Left colon (tissue), 2 donors: ENCODE measurements at places on chromosomes 5 and 9.

- peak; percentile 93 for DNase-seq
Measured at GRCh38 chr5:74640954-74641734, 616 bp upstream of the ENC1 start.

DNA sequence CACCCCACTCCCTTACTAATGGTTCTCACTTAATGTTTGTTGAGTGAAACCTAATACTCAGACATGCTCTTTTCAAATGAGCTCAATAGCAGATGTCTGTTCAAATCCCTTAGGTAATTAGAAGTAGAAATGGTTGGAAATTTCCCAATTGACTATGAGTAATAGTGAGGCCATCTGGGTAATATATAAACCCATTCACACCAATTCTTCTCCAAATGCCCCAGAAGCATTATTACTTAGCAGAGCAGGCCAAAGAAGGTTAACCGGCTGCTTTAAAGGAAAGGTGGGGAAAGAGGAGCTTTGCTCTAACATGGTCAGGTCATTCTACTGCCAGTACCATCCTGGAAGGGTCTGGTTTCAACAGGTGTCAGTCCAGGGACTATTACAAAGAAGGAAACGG is 119.5 kb upstream of the MTAP start:
- DNase-seq, result no peak

DNA sequence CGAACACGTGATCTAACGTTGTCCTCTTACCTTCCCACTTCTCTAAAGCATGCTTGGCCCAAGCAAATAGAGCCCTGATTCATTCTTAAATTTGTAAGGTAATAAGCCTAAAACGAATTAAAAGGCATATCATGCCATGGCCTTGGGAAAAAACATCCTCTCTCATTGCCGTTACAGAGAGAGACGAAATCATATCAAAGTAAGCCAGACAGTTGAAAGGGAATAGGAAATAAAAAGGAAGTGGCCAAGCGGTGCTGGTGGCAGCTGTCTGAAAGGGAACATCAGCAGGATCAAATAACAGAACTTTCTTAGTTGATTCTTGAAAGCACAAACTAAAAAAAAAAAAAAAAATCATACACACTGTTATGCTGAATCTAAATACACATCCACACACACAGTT is 49.1 kb upstream of the CDH6 start:
- no peak for DNase-seq

DNA sequence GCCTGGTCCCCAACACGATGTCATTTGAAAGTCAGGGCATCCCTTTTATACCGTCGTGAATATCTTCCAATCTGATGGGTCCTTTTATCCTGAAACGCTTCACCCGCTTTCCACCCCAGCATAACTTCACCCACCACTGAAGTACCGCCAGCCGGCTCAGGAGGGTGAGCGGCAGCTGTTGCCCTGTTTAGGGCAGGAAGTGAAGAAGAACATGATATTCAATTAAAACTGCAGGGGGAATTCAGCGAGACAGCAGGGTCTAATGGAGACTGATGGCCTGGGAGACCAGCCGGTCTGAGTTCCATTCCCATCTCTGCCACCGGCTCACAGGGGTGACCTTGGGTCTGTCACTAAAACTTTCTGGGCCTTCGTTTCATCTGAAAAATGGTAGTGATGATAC is 68.2 kb upstream of the EGFLAM start:
- no peak for DNase-seq
